Neural cell (in vitro differentiated cells): ENCODE measurements at places on chromosomes 12 and 14. TPM values are rescaled to one million over a fixed set of nuclear protein-coding genes. Genes with fewer than 3 reads are reported as not detected.

Gene TMEM30B
- polyA plus RNA-seq: 0.28 TPM in 1 of 2 replicates, not detected in the other

Gene TMEM116
- 15.4 and 17.7 TPM in 2 replicates for polyA plus RNA-seq

Gene NYNRIN
- 5.7 and 9.1 TPM in 2 replicates for polyA plus RNA-seq

Gene RNU4-1
- polyA plus RNA-seq: under 0.01 TPM in 1 of 2 replicates, not detected in the other

Gene SLCO1B1
- polyA plus RNA-seq: not detected in 2 replicates

Gene LRIG3
- polyA plus RNA-seq: 0.22 and 0.26 TPM in 2 replicates

Gene KRT8
- 0.46 and 3.0 TPM in 2 replicates for polyA plus RNA-seq

Gene CCDC63
- not detected in 2 replicates for polyA plus RNA-seq

Gene PRH1
- 18.7 and 25.7 TPM in 2 replicates for polyA plus RNA-seq

Gene NPAS3
- polyA plus RNA-seq: 0.64 and 1.3 TPM in 2 replicates

Gene LRFN5
- polyA plus RNA-seq: 21.8 and 24.5 TPM in 2 replicates

Gene KLRF2
- not detected in 2 replicates for polyA plus RNA-seq

Gene KIF5A
- 58.8 and 67.5 TPM in 2 replicates for polyA plus RNA-seq

Gene SDSL
- 0.54 and 2.7 TPM in 2 replicates for polyA plus RNA-seq

Gene GLIPR1L1
- not detected in 2 replicates for polyA plus RNA-seq

Gene PIK3C2G
- not detected in 2 replicates for polyA plus RNA-seq

Gene IL22
- not detected in 2 replicates for polyA plus RNA-seq

Gene RPS6KL1
- 147 and 187 TPM in 2 replicates for polyA plus RNA-seq
